ENCODE measurements at places on chromosomes 2 and 18. TPM values are rescaled to one million over a fixed set of nuclear protein-coding genes. Genes with fewer than 3 reads are reported as not detected.

The CERKL gene
- not detected for total RNA-seq

The GPR39 gene
- 9.7 TPM for total RNA-seq

The DPP10 gene
- total RNA-seq = not detected

The C1QL2 gene
- not detected for total RNA-seq

The EMILIN2 gene
- total RNA-seq = 23.0 TPM

The CYP26B1 gene
- total RNA-seq = 11.8 TPM

The IL1RL1 gene
- 1.4 TPM for total RNA-seq

The MLPH gene
- 41.3 TPM for total RNA-seq

The CTNNA2 gene
- not detected for total RNA-seq

DNA sequence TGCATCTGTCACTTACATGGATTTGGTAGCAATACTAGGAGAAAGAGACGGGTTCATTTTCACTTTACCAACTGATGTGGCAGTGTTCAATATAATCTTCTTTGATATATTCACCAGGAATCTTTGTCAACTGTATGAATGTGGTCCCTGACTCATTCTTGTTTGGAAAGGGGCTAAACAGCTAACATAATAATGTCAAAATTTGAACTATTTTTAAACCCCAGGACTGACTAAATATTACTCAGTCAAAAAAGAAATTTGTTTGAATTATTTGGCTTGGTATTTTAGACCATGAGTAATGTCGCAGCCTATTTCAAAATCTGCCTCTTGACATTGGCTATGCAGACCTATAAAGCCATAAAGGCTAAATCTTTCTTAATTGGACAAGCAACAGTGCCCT, 413.7 kb upstream of the RGPD4 start:
- no peak for DNase-seq

DNA sequence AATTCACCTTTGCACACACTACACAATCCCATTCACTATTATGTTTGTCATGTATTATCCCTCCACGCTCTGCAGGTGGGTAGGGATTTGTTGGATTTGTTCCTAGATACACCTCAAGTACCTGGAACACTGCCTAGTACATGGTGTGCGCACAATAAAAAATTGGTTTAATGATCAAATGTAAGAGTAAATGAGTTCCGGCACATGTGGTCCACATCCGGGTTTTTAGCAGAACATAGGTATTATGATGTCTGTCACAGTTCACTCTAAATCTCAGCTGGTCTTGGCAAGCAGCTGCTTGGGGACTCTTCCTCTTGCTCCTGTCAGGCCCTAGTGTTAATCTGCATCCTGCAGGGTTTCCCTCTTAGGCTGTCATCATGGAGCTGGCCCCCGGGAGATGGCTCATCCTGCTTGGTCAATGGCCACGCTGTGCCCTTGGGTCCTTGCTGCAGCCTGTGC, 21.8 kb upstream of the IL1R1 start:
- DNase-seq = peak; percentile 49

- no peak for DNase-seq
These were observed 85.9 kb upstream of the RANBP2 start for GRCh38 chr2:108633409-108633808.

GRCh38 chr2:73899801-73900336, 7.1 kb downstream of the ACTG2 start:
- DNase-seq = no peak

DNA sequence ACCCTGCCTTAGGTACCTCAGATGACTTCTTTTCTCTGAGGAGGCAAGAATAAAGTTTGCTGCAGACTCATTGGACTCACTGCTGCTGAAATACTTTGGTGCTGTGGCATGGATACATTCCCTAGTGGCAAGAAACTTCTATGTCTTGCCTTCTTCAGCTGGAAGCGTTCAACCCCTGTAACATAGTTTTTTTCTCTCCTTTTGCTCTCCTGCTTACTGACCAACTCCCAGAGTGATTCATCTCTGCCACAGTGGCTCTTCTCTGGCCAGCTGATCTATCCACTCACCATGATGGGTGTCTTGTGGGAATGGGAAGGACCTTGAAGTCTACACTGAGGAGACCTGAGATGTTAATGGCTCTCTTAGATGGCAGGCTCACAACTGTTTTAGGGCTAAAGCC, 309.3 kb upstream of the LRRTM4 start:
- DNase-seq = no peak

DNA sequence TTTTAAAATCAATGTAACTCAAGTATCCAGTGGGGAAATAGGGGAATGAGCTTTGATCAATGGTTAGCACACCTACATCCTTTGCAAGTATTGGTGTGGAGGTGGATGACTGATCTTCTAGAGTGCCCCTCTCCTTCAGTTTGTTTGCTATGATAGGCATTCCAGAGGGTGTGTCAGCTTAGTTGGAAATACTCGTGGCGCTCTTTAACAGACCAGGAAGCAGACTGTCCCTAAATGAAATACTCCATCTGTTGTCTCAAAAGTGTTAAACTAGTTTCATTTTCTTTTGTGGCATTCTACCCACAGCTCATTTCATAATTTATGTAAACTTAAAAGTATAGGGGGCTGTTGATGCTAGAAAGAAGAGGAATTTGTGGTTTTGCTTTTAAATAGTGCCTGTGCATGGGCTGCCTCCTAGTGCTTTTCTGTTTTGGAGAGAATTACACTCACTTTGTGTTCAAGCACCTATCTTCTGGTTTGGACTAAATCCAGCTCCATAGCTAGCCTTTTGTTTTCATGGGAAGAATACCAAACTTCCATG, 66.2 kb downstream of the STAT1 start:
- DNase-seq = peak; percentile 32

GRCh38 chr2:62406573-62407043, 99.4 kb downstream of the TMEM17 start:
- no peak for DNase-seq

DNA sequence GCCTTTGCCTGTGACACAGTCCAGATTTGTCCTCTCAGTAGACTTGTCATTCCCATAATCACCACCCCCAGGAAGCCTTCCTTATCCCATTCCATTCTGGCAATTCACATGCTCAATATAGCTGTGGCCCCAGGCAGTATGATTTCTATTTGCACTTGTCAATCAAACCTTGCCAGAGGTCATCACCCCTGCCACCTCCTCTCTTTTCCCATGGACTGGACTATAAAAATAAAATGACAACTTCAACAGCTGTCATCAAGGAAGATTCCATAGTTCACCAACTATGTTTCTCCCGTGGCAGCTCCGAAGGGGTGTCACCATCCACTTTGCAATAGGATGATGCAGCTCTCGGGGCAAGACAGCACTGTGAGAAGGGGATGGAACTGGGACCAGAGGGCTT, 255.7 kb downstream of the CELF4 start:
- DNase-seq = no peak

- DNase-seq = no peak
These were observed 50.4 kb downstream of the PKP4 start for GRCh38 chr2:158507141-158507540.

DNA sequence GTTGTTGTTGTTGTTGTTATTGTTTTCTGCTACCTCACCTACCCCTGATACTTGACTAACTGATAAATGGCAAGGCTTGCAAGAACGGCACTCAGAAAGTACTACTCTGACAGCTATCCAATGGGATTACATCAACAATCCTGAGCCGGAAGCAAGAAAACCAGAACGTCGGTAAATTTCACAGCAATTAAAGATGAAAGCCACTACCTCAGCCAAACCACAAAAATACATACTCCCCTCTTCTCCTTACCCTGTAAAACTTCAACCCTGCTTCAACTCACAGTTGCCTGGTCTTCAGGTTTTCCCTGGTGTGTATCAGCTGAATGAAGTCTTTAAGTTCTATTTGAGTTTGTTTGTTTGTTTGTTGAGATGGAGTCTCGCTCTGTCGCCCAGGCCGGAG, 293.7 kb upstream of the RND3 start:
- no peak for DNase-seq

- peak; percentile 42 for DNase-seq
These were observed 583 bp downstream of the HIBCH start for GRCh38 chr2:190318931-190319554.

GRCh38 chr18:24991141-24992060, 360.6 kb downstream of the ZNF521 start:
- DNase-seq = no peak

DNA sequence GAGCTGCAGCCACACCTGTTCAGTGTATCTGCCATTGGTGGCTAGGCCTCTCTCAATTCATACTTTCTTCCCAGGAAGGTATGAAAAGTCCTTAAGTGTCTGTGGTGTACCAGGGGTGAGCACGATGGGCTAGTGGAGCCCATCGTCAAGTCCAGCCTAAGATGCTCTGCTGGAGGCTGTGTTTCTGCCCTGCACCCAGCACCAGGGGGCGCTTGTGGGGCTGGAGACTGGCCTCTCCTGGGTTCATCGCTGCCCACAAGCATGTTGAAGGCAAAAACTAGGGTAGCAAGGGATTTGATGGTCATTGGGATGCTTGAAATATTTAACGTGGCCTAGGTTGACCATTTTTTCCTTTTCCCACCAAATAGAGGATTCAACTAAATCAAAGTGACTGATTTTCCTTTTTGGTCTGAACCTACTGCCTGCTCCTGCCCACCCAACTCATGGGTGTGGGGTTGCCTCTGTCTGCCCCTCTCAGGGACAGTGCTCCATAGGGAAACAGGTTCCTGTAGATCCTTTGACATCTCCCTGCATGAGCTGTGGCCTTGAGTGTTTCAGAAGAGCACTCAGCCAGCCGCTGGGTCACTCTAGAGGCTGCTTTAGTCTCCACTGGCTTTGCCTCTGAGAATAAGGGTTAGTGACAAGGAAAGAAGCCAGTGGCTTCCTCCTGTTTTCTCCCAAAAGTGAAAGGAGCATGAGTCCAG, 59.0 kb downstream of the TPGS2 start:
- DNase-seq = peak; percentile 7

DNA sequence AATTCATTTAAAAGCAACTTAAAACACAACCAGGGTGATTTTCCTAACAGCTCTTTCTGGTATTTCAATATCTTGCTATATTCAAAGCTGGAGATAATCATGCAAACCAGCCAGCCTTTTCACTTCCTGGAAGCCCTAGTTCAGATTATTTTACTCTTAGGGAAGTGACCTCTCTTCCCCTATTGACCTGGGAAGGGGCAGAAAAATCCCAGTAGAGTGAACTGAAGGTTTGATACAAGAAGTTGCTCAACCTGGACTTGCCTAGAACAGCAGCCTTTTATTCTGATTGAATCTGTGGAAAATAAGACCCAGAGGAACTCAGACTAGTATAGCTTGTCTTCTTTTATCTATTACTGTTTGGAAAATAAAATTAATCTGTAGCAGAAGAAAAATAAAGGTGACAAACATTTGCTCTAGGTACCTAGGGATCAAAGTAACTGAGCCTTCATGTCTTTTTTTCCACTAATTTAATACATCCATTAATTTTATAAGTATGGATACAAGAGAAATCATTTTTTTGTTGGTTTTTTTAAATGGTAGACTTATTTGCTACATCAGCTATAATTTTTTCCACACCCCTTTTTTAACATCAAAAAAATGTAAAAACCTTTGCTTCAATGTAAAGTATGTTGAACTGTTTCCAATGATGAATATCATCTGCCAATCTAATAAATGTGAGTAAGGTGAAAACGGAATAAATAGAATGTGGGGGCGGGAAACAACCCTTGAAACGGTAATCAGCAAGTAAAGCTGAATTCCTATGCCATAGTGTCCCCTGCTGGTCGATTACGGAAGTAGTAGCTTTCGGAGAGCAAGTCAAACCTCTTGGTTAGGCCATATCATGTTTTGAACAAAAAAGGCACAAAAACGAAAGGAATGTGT, 629.9 kb downstream of the NRXN1 start:
- DNase-seq = peak; percentile 27

DNA sequence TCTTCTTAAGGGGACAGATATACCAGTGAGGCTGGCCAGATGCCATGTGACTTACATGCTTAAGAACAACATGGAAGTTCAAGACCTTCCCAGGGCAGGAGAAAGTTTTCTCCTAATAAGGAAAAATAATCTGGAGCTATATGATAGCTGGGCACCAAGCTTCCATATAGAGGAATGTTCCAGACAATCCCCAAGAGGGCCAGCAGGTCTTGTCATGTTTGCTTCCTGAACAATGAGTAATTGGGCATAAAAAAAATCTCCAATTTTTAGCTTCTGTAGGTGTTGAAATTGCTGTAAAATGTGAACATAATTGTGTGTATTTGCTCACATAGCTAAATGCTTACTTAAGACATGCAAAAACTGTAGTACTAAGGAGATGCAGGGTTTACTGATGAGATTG, 809.5 kb upstream of the PIK3C3 start:
- DNase-seq = no peak

DNA sequence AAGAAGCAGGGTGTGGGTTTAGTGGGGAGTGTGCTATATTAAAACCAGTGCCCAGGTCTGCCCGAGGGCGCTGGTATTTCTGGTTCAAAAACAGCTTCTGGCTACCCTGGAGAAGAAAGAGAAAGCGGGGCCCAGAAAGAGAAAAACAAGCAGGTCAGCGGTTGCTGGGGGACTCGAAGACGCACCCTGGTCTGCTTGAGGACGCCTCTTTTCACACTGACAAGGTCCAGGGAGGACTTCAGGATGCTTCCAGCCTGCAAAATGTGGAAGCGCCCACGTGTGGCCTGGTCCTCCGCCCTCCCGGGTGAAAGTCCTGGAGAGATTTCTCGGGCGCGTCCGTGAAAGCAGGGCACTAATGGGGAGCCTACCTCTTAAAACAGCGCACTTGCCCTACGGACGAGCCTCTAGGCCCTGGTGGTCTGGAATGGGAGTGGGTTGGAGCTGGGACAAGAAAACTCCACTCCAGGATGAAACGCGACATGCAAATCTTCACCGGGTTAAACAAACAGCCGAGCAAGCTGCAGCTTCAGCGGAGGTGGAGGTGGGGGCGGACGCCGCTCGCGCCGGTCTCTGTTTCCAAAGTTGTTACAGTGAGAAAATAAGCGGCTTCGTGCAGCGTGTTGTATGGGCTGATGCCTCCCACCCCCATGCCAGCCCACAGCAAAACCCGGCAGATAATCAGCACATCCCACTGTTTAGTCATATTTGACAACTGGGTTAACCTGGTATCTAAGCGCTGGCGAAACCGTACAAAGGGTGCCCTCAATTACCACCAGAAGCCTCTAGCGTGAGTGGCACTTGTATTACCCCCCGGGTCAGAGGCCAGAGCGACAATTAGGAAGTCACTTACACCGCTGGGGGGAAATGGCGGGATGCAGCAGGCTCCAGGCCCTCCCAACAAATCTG, 1.1 kb upstream of the SP9 start:
- no peak for DNase-seq

DNA sequence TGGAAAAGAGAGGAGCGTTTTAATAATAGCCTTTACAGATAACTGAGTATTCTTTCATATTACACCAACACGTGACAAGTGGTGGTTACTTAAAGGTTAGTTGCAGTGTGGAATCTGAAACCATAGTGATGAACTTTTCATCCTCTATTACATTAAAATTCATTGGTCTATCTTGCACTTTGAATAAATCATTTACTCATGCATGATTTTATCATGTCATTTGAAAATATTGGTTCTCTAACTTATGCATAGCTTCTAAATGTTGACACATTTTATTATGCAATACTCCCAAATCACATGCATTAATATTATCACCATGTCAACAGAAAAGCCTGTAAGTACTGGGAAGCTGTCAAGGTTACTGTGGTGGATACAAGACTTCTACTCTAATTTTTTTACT, 1432.2 kb downstream of the LRP1B start:
- DNase-seq = no peak

Data from thyroid gland (tissue), 4 donors.